Muscle of arm (tissue), 14 donors: ENCODE measurements at places on chromosomes 2 and 18. TPM values are rescaled to one million over a fixed set of nuclear protein-coding genes. Genes with fewer than 3 reads are reported as not detected.

- DNase-seq = no peak
These were observed 6.9 kb upstream of the RALB start for GRCh38 chr2:120245520-120246332.

DNA sequence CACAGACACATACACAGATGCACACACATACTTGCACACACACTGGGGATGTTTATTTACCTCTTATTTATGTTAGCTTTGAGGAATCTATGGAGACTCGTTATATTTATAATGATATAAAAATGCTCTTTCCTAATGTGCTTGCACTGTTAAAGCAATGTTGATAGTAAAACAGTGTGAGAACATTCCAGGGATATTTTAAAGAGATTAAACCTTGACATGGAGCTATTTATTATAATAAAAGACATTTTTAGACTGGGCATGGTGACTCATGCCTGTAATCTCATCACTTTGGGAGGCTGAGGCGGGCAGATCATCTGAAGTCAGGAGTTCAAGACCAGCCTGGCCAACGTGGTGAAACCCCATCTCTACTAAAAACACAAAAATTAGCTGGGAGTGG, 557.3 kb upstream of the ZNF804A start:
- no peak for DNase-seq

Gene NOSTRIN
- polyA plus RNA-seq = 18.4 TPM

Gene COL4A3
- polyA plus RNA-seq = 0.29 TPM

Gene ECEL1
- 0.27 TPM for polyA plus RNA-seq
